ENCODE measurements at places on chromosomes 5 and 9.
A peak's percentile ranks its signal among the peaks of the same experiment; 100 is the strongest.

- no peak for DNase-seq
These were observed 50.7 kb downstream of the COL15A1 start for GRCh38 chr9:98994172-98995058.

DNA sequence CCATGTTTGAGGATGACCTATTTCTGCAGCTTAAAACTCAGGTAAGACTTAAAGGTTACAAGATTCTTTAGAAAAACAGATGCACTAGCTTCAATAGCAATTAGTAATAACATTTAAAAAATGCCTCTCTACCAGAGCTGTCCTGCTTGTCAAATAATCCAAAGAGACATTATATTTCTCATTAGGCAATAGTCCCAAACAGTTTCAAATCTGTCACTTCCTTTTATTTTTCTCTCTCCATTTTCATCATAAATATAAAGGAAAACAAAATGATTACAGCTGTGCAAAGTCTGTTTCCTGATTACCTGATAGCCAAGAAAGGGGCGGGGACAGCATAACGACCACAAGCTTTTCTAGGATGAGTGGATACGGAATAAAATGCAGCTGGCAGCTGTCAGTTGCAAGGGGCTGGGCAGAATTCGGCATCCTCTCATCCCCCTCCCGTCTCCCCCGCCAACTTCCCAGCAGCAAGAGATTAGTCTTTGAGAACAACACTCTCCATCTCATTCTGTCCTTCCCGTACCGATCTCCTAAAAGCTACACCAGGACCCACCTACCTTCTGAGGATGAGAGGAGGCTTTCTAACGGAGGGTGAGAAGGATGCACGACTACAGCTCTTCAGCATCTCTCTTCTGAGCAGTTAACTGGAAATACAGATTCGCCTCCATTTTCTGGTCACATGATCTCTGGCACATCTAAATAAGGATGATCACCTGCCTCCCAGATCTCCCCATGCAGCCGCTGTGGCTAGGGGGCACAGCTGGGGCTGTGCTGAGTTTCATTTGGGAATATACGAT, 72.5 kb upstream of the PCA3 start:
- no peak for DNase-seq

DNA sequence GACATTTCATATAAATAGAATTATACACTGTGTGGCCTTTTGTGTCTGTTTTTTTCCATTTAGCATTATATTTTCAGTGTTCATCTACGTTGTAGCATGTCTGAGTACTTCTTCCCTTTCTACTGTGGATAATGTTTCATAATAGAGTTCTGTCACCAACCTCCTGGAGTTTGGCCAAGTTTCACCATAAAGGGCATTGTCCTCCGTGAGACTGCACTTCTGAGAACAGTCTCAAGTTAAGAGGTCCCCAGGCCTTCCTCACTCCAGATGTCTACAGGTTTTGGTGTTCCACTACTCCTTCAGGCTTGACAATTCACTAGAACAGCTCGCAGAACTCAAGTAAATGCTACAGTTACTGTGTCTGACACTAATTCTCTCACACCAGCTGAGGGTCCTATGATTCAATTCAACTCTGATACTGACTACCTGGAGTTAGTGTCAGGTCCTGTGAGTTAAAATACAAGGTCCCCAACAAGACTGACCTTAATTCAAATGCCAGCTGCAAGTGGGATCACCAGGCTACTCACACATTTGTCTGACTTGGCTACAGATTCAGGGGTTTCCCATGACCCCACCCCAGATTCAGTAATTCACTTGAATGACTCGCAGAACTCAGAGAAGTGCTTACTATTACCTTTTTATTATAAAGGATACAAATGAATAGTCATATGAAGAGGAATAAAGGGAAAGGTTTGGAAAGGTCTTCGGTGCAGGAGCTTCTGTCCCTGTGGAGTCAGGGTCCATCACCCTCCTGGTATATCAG, 31.1 kb downstream of the SLC35A4 start:
- no peak for DNase-seq

- DNase-seq, result no peak
These were observed 122.2 kb upstream of the ACOT12 start for GRCh38 chr5:81516091-81516490.

DNA sequence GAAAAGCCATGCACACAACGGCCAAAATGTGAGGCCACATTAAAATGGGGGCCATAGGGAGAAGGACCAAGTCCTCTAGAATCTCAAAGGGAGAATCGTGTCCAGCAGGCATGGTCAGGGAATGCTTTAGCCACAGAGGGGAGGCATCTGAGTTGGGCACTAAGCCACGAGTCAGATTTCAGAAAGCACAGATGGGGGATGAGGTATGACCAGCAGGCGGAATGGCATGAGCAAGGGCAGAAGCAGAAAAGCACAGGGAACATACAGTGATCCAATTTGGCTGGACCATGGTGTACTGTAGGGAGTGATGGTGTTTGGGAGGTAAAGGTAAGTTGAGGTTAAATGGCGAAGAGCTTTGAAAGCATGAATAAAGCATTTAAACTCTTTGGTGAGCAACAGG, 214.6 kb downstream of the TLE1 start:
- no peak for DNase-seq

DNA sequence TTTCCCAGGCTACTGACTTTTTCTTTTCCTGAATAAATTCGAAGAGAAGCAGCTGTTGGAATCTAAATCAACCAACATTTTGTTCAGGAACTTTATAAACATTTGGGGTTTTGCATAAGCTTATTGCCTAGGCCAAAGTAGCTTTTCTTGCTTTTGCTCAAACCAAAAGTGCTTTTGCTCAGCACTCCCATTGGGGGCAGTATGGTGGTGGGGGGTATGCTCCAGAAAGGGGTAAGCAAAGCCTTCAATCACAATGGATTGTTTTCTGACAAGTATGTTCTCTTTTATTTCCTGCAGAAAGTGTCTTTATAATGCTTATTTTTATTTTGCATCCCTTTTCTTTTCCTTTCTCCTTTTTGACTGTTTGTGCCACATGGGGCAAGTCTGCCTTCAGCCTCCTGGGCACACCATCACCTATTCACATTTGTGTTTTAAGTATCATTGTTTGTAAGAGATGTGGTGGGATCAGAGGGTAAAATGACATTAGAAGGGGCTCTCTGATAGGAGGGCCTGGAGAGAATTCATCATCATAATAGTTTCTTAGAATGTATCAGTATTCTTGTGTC, 86.0 kb downstream of the PRDM6 start:
- no peak for DNase-seq

- DNase-seq, result no peak
These were observed 4.1 kb upstream of the NDFIP1 start for GRCh38 chr5:142104491-142104890.

GRCh38 chr5:107783551-107783950, 112.8 kb upstream of the EFNA5 start:
- DNase-seq, result no peak

DNA sequence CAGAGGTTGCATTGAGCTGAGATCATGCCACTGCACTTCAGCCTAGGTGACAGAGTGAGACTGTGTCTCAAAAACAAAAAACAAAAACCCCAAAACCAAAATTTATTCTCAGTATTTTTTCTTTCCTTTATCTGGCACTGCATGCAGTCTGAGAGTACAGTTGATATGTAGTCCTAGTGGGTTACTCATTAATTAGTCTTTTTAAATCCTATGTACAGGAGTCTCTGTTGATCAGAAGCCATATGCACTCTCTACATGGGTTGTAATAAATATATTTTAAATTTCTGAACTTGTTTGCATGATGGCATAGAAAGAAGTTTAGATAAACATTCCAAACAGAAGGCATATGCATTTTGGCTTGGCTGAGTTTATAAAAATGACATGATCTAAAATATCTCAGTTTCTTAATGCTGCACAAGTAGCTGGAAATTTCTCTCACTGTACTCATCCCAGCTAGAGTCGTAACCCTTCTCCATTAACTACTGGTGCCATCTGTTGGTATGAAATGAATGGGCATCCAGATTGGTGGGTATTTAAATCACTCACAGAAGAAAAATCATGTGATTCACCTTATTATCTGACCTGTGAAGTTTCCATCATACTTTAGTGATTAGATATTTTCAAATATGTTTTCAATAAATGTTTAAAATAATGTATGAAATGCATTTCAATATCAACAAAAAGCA, 284.8 kb downstream of the CTNND2 start:
- DNase-seq, result no peak

GRCh38 chr9:85212209-85212608, 529.5 kb downstream of the AGTPBP1 start:
- DNase-seq, result no peak

GRCh38 chr5:67969631-67970030, 245.9 kb upstream of the PIK3R1 start:
- DNase-seq, result no peak

GRCh38 chr5:1468629-1469527, 23.6 kb upstream of the SLC6A3 start:
- DNase-seq, result no peak

GRCh38 chr9:90540734-90541133, 101.9 kb downstream of the DIRAS2 start:
- DNase-seq, result no peak

DNA sequence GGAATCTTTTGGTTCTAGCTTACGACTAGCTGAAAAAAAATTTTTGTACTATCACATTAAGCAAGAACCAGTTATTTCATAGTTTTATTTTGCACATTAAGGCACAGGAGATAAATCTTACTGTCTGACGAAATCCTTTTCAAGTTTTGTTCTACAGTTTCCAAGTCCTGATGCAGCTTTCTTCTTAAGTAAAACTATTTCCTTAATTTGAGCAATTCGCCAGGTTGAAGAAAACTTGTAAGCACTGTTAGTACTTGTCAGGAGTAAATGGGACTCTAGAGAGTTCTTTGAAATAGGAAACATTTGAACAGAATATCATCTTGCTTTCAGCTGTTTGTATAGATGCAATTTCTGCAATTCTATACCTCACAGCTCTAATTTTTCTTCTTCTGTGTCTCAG, 318.8 kb upstream of the ELAVL2 start:
- no peak for DNase-seq

DNA sequence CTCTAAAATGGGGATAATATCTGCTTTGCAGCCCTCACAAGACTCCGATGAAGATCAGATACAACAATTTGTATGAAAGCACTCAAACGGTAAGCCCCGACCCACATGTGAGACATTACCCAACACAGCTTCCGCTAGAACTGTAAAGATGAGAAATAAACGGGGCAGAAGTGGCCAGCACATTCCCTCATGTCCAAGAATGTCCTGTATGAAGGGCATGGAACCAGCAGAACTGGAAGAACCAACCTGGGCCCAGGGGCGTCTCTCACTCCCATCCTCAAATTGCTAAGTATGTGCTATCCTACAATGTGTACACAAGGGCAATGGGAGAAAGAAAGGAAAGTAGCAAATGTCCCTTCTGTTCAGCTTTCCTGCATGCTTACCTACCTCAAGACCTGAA, 33.0 kb downstream of the CCDC125 start:
- DNase-seq, result no peak

DNA sequence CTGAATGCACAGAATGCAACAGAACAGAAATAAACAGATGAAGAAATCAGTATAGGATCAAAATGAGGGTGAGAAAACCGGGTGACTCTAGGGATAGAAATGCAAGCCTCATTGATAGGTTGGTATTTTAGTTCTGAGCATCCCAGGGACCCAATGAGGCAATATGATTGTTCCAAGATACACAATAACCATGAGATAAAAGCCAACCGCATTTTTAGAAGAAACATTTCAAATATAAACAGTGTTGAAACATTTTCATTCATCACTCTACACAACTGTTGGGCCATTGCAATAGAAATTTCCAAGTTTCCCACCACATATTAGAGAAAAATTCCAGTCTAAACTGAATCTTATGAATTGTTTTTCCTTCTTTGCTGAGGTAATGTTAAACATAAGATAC, 452.3 kb upstream of the PTGER4 start:
- no peak for DNase-seq

DNA sequence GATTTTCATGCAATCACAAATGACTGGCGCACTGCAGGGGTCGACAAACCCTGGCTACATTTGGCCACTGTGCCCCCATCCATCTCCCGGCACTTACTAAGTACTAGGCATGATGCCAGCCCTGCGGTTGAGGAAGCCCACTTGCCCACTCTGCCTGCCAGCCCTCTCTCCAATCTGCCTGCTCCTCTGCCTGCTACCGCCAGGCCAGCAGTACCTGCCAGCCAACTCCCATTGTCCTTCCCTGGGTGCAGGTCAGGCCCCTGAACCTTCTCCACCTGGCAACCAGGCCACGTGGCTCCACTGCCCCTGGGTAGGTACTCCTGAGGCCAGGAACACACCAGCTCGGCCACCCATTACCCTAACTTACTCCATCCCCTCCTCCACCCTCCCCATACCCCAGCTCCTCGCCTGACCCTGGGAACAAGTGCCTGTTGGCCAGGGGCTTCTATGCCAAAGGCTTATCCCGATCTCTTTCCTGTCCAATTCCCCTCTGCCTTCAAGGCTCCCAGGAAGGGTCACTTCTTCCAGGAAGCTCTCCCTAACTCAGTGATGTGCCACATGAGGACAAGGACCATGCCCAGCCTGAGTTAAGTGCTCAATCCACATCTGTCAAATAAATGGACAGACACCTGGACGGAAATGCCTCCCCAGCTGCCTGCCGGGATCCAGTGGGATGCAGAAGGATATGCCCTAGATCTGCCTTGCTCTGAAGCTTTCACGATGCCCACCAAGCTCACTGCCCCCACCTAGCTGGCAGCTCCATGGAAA, 6.6 kb downstream of the EEIG1 start:
- no peak for DNase-seq

DNA sequence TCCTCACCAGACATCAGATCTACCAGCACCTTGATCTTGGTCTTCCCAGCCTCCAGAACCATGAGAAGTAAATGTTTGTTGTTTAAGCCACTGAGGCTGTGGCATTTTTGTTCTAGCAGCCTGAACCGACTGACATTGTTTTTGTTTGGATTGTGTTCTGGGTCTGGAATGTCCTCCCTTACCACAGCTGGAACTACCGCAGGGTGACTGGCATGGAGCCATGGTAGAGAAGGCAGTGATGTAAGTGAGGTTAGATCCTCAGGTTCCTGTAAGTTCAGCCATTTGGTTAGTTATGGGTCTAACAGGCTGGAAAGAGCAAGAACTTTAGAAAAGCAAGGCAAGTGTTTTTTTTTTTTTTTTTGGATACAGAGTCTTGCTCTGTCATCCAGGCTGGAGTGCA, 209.3 kb downstream of the DAB2IP start:
- no peak for DNase-seq

- DNase-seq, result no peak
These were observed 15.4 kb upstream of the ARL15 start for GRCh38 chr5:54325610-54326311.

GRCh38 chr5:139619861-139620260, 28.3 kb upstream of the CXXC5 start:
- no peak for DNase-seq

DNA sequence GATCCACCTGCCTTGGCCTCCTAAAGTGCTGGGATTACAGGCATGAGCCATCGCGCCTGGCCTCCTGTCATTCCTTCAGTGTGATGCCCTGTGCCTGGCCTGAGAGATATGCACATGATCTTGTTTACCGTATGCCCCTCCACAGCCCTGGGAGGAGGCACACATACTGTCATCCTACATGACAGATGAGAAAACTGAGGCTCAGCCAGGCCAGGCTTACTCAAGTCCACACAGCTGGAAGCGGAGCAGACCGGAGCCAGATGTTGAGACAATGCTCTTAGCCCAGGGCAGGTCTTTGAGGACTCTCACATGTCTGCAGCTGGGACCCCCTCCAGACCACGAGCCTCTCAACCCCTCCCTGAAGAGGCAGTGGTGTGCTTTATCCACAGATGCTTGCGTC, 38.7 kb upstream of the SH3PXD2B start:
- no peak for DNase-seq

GRCh38 chr5:171371326-171371725, 16.3 kb upstream of the NPM1 start:
- DNase-seq, result no peak

GRCh38 chr9:126965541-126966428, 51.2 kb downstream of the RALGPS1 start:
- peak; percentile 26 for DNase-seq
